ENCODE measurements at places on chromosomes 2 and 18.

- ATAC-seq, result no peak
Measured at GRCh38 chr2:175107146-175107545, 60.9 kb downstream of the ATF2 start.

DNA sequence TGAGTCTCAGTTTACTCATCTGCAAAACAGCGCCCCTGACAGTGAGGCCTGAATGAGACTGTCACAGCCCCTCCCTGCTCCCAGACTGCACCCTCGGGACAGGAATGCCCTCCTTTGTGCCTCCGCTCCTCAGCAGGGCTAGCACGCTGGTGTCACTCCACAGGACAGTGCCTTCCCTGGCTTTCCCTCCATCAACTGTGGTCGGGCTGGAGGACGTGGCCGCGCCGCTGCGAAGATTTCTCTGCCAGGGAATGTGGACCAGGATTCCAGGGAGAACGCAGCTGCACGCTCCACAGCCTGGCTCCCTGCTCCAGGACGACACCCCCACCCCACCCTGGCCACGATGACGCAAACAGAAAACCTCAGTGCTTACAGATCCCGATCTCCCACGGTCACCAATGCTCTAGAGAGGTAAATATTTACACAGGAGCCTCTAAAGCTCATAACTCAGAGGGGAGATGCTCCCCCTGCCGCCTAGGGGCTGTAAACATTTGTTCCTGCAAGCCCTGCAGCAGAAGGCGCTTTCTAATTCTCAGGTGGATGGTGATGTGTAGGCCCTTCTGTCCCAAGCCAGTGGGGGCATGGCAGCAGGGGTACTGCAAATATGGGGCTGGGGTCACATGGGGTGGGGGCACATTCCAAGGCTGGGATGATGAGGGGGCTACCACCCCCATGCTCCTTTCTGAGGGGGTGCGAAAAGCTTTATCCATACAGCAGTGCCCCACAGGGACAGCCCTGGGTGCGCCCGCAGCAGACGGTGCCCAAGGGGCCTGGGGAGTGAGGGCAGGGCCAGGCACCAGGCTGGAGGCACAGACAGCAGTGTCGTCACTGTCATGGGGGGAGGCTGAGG lies 12.4 kb downstream of the HS6ST1 start:
- no peak for ATAC-seq

DNA sequence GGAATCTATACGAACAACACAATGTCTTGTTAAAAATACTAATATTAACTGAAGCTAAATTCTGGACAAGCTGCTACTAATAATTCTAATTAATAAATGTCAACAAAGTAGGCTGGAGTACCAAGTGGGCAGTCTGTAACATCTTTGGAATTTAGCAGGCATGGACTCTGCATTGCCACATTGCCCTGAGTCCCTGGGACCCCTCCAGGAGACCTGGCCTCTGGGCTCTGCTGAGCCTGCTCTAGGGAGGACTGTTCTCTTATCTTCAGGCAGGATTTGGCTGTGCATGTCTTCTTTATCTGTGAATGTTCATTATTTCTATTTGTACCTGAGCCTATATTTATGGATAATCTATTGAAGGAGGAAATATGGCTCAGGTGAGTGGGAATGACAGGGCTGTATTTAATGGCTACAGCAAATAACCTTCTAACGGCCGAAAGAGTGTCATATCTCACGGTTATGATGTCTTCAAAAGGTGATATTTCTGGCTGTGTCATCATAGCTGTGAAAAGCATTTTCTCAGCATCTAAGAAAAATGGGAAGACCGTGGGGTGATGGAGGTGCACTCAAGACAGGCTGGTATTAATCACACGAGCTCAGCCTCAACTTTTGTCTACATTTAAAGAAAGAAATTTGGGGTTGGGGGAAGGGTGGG lies 28.6 kb upstream of the SETBP1 start:
- ATAC-seq, result no peak

GRCh38 chr2:56232912-56233311 lies 49.1 kb downstream of the CCDC85A start:
- ATAC-seq, result no peak

GRCh38 chr2:152624805-152625204 lies 92.5 kb downstream of the PRPF40A start:
- no peak for ATAC-seq

DNA sequence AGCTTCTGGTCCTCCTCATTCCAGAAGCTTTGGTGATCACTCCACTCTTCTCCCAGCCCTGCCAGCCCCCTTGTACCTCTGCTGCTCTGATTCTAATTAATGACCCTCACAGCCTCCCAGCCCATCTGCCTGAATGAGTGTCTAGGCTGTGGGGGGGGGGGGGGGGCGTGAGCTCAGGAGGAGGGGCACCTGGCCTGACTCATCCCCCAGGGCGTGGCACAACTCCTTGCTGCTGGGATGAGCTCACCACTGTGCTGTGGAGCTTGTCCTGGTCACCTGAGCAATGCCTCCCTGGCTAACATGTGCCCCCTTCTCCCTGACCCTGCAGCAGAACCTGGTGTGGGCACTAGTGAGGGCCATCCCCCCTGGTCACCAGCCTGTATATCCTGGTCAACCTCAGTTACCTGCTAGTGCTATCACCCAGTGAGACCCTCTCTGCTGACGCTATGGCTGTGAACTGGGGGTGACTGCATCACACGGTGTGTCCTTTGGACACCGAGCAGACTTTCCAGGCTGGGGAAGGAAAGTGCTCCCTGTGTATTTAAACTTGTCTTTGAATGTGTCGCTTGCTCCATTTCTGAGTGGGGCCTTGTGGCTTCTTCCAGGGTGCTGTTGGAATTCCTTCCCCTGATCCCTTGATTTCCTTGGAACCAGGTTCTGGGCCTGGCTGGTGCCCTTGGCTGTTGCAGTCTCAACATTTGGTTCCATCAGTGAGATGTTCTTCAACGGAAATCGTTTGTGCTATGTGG lies 41.5 kb upstream of the PUM2 start:
- no peak for ATAC-seq

GRCh38 chr2:217666338-217666737 lies 336.5 kb downstream of the TNS1 start:
- no peak for ATAC-seq

GRCh38 chr2:236294647-236295046 lies 30.4 kb upstream of the ASB18 start:
- no peak for ATAC-seq

DNA sequence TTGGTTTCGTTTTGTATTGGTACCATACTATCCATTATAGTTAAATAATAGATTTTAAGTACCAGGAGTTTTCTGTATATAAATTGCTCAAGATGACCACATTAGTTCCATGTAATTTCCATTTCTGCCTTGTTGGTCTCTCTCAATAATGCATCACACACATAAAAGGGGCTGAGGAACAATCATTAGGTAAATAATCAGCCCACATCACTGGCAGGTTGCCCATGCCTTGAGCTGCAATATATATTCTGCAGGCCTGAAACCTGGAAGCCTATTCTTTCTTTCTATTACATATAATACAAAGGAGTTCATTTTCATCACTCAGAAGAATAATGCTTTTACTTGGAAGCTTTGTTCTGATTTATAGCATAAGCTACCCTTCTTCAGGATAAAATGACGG lies 616.1 kb upstream of the PKDCC start:
- no peak for ATAC-seq

- ATAC-seq, result peak; percentile 83
Measured at GRCh38 chr2:240452462-240453256, 17.2 kb downstream of the GPC1 start.

DNA sequence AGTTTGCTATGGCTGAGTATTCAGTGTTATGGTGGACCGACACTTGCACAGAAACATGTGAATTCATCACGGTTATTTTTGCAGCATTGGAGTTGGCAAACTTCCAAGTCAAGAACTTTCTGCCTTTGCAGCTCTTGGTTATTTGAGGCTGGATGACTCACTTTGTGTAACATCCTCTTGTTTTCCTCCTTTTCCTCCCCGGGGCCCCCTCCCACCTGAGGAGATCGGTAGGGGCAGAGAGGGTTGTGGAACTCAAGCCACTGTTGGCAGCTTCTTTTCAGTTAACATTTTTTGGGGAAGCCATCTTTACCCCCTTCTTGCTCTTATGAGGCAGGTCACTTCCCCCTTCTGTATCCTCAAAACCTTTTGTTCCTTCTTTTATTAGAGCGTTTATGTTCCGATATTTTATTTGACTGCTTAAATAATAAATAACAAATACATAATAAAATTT lies 48.6 kb downstream of the DDX1 start:
- no peak for ATAC-seq

- ATAC-seq, result peak; percentile 71
Measured at GRCh38 chr2:152222975-152223637, 47.5 kb upstream of the STAM2 start.

DNA sequence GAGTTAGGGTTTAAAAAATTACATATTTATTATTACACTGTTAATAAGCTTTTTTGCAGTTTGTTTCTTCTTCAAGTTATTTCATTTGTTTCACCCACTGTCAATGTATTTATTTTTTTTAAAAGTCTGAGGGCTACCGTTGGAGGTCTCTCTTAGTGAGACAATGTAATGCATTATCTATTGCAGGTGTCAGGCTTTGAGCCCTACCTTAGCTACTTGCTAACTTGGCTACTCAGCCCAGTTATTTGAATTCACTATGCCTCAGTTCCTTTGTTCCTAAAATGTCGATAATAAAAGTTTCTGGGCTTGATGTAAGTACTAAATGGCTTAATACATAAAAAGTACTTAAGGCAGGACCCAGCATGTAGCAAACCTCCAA lies 458 bp upstream of the TFPI start:
- ATAC-seq, result no peak
